ENCODE measurements at places on chromosomes 12 and 14.

DNA sequence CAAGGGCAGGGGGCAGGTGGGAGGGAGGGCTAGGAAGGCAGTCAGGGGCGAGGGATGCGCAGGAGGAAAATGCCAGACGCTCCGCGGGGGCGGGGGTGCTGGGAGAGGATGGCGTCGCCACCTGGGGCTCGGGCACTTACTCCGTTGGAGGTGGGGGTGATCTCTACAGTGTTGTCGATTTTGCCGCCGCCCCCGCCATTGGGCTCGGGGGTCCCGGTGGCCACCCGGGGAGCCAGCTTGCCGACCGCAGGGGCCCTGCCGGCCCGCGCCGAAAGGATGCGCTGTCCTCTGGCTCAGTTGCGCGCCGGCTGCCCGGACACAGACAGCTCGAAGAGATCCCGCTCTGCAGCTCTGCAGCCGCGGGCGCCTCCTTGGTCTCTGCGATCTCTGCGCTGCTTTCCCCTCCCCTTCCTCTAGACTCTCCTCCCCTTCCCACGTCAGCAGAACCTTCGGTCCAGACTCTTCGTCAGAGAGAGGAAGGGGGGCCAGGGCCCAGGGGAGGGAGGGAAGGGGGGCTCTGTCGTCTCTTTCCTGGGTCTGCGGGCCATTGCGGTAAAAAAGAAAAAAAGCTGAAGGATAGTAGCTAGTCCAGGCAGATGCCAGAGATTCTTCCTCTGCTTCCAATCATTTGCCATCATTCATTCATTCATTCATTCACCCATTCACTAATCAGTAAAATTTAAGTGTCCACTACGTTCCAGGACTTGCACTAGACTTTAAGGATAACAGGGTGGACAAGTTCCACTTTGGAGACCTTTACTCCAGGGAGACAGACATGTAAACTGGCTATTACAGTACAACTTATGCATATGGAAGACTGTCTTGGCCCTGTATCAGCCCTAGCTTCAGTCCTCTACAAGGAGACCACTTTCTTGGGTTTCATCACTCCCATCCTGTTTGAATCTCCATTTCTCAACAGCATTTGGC lies at the start of gene SLC22A17:
SLC22A17 (minus strand) TSS at position 382 of the 927 bp plus-strand sequence.
- DNase-seq: no peak

DNA sequence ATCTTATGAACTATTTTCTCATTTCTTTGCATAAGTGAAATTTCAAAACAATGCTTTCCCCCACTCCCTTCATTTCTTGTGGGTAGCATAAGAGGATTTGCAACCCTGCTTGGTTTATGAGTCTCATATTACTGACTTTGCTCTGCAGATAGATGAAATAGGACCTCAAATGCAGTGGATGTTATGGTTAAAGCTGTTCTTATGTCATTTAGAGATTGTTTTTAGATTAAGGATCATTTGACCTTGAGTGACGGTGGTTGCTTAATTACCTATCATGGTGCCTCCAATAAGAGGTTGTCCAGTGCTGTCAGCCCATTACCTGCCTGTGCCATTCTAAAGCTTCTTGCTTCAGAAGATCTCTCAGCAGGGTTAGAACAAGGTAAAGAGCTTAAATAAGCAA lies 351.4 kb upstream of the ATP2B1 start:
- peak; percentile 60 for DNase-seq

GRCh38 chr14:105422695-105423487 lies 3.3 kb downstream of the MTA1 start:
- no peak for DNase-seq

DNA sequence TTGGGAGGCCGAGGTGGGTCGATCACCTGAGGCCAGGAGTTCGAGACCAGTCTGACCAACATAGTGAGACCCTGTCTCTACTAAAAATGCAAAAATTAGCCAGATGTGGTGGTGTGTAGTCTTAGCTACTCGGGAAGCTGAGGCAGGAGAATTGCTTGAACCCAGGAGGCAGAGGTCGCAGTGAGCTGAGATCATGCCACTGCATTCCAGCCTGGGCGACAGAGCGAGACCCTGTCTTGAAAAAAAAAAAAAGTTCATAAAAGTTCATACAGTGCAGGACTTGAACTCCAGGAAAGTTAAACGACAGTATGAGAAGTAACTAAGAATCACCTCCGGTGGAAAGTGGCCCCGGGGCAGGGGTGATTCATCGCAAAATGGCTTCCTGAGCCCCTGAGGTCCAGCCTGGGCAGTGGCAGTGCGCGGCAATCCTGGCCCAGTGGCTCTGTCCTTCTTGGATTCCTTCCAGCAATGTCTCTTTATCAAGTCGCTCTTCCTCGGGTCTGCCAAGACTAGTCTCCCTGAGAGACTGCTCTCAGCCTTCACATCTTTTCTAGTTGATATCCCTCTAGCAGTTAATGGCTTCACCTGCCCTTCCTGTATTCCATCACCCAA lies 16.7 kb upstream of the MAP1LC3B2 start:
- DNase-seq: no peak

DNA sequence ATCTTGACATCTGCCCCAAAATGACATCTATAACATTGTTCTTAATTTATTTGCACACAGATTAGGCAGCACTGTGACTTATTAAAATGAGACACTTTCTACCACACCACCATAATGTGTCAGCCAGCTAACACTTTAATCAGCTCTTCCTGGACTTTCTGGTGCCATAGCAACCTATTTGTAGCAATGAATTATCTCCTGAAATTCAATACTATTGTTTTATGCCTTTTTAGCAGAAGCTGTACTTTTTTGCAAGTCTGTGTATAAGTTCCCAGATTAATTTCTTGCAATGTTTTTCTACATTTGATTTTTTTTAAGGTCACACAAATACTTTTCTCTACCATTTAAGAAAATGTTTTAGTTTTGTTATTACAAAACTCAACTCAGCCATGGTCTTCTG lies 72.8 kb upstream of the SAV1 start:
- no peak for DNase-seq

Data from retinal pigment epithelial cell (primary cell).